ENCODE measurements at places on chromosomes 7 and 10. TPM values are rescaled to one million over a fixed set of nuclear protein-coding genes. Genes with fewer than 3 reads are reported as not detected.

The ADARB2 gene
- not detected for total RNA-seq

The TAS2R5 gene
- 0.47 TPM for total RNA-seq

The ADAM8 gene
- total RNA-seq: 0.09 TPM

The TMEM196 gene
- 1.5 TPM for total RNA-seq

The OPN1SW gene
- not detected for total RNA-seq

The UBE2D1 gene
- 13.2 TPM for total RNA-seq

The GPRIN2 gene
- total RNA-seq: not detected

The PLXNA4 gene
- 20.1 TPM for total RNA-seq

The TMEM213 gene
- not detected for total RNA-seq

The SFTPA1 gene
- not detected for total RNA-seq

The UTF1 gene
- not detected for total RNA-seq

The NAT16 gene
- not detected for total RNA-seq

The HACD1 gene
- 27.5 TPM for total RNA-seq

The STK31 gene
- not detected for total RNA-seq

The WBP1L gene
- total RNA-seq: 63.7 TPM

The SP4 gene
- 1.4 TPM for total RNA-seq
